ENCODE measurements at places on chromosomes 7 and 10. TPM values are rescaled to one million over a fixed set of nuclear protein-coding genes. Genes with fewer than 3 reads are reported as not detected.
A peak's percentile ranks its signal among the peaks of the same experiment; 100 is the strongest.

GRCh38 chr10:77547307-77548050 is 90.1 kb downstream of the KCNMA1 start:
- DNase-seq, result no peak

DNA sequence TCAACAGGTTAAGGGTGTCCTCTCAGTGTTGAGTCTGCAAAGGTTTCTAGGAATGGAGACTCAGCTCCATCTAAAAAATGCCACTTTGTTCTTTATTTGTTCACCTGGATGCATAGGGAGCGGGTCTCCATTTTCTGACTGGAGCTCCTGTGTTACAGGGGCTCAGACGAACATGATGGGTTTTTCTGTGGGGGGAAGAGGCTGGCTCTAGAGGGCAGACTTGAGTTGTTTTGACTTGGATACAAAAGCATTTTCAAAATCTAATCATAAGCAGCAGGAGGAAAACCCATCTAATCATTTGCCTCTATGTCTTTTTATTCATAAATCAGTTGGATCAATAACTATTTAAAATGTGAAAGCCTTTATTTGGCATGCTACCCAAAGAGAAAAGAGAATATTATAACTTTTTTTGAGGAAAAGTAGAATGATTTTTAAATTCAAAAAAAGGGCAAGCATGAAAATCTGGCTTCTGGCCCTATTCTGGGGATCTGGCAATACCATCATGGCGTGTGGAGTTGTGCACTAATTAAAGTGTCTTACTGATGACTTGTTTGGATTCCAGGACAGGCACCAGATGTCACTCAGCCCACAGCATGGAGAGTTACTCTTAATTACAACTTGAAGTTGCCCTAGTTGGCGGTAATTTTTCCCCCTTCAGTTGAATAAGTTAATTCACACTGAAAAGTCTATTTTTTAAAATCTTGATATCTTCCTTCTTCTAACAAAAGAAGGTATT is 594.9 kb downstream of the REEP3 start:
- no peak for DNase-seq

- no peak for DNase-seq
These were observed 307.2 kb downstream of the TCERG1L start for GRCh38 chr10:131004276-131004675.

GRCh38 chr7:75058406-75058805 is 15.2 kb downstream of the RCC1L start:
- no peak for DNase-seq

DNA sequence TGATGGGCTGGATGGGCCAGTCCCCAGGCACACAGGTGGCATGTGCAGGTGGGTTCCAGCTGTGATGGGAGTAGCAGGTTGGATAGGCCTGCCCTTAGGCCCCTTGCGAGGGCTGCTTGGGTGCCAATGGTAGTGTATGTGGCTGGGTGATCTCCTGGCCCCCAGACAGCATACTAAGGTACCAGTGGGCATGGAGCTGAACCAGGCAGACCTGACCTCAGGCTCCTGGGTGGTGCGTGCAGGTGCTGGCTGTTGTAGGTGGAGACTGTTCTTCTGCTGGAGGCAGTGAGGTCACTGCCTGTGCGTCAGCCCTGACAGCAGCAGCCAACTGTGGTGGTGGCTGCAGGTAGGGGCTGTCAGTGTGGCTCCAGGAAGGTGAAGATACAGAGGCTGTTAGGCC is 384.7 kb downstream of the ANKRD7 start:
- no peak for DNase-seq

DNA sequence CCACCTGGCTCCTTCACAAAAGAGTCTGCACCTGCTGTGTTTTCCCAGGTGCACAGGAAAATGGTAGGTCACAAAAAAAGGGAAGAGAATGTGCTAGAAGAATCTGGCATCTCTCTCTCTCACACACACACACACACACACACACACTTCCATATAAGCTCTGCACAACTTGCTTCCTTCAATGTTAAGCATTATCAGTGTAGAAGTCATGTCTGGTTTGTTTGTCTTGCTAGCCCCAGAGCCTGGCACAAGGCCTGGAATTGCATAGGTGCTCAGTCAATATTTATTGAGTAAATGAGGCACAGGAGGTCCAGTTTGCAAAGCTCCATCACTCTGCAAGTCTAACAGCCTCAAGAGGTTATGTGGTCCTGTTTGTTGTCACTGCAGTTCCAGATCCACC is 867.3 kb upstream of the AUTS2 start:
- no peak for DNase-seq

DNA sequence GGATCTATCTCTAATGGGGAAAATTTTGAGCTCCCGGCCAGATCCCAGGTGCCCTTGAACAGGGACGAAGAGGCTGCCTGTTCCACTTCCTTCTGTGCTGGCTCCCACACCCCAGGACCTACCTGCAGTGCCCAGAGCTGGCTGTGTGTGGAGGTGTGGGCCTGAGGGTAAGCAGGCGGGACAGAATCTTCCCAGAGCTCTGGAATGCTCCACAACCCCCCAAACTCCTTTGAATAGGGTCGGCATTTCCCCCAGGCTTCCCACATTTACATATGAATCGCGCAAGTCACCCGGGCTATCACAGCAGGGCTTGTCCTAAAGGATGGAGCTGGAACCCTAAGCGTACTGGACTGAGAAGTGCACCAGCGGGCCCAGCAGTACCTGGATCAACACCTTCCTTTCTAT is 95.9 kb downstream of the DNMBP start:
- DNase-seq, result peak; percentile 75

GRCh38 chr10:690372-691161 is 1.1 kb upstream of the DIP2C start:
- DNase-seq, result no peak

DNA sequence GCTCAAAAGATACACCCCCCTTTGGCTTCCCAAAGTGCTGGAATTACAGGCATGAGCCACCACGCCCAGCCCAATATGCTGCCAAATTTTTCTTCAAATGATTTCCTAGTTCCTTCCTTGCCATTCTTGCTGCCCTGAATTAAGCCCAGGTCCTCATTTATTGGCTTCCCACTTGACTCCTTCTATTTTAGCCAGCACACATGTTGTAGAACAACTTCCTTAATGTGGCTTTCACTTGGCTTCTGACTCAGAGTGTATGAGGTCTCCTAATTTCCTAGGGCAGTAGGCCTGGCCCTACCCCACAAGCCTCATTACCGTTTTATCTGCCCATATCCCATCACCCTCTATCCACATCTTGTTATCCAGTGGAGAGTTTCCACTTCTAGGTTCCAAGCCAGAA is 21.8 kb upstream of the HIPK2 start:
- no peak for DNase-seq

DNA sequence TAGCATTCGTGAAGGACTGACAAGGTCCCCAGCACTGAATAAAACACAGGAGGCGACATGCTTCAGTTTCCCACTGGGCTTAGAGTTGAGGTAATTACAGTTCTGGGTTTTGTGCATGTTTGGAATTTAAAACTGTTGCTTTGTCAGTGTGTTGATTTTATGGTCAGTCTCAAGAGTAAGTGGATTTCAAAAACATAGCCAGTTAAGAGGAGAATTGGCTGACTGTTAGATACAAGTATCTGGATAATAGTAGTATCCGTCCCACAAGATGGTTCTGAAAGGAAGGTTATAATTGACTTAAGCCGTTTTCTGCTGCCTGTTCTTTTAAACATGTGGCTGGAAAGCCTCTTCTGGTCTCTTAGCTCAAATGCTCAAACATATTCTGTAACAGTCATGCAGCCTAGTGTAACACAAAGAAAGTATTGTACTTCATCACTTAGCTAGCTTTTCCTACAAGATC is 170.9 kb downstream of the POLR1F start:
- DNase-seq, result peak; percentile 4

DNA sequence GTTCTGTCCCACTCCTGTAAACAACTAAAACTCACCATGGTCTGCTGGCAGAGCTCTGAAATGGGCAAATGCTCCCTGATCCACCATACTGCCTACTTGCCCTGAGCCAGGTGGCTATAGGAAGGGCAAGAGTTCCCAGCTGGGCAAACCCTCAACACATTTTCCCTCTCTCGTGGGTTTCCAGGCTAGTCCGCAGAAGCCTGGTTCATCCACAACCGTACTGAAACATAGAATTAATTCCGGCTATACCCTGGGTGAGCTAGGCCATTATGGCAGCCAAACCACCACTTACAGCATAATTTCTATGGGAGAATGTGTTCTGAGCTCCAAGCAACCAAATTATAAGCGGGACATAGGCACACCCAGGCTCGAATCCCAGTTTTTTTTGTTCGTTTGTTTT is 20.1 kb upstream of the DDIT4 start:
- DNase-seq, result no peak

- DNase-seq, result no peak
These were observed 47.4 kb upstream of the GNAI1 start for GRCh38 chr7:80087051-80087770.

- DNase-seq, result no peak
These were observed 49.3 kb downstream of the EEPD1 start for GRCh38 chr7:36202398-36202797.

DNA sequence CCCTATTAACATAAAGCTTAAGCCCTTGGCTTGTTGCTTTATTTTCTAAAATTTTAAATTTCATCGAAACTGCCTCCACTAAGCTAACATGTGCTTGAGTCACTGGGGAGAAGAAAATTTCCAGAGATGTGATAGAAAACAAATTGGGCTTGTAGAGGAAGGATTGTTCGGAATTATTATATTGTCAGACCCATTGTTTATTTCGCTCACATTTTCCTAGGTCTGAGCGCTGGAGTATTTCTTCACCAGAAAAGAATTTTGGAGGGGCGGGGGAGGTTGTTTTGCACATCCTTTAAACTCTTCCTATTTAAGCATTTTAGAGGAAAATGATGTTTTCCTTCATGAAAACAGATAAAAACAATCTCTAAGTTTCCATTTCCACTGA is 29.1 kb downstream of the CELF2 start:
- no peak for DNase-seq

DNA sequence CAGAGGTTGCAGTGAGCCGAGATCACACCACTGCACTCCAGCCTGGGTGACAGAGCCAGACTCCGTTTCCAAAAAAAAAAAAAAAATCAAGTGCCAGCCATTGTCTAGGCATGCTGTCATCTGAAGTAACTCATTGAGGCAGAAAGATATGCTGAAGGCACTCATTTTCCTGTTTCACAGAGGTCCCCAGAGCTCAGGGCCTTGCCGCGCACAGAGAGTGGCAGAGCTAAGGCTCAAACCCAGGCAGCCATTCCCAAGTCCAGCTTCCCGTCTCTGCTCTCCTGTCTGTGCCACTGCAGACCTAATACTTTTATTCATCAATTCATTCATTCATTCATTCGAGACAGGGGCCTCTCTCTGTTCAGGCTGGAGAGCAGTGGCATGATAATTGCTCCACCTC is 3.5 kb downstream of the GRIFIN start:
- DNase-seq, result no peak

GRCh38 chr10:93762979-93763391 is 5.2 kb downstream of the LGI1 start:
- no peak for DNase-seq

DNA sequence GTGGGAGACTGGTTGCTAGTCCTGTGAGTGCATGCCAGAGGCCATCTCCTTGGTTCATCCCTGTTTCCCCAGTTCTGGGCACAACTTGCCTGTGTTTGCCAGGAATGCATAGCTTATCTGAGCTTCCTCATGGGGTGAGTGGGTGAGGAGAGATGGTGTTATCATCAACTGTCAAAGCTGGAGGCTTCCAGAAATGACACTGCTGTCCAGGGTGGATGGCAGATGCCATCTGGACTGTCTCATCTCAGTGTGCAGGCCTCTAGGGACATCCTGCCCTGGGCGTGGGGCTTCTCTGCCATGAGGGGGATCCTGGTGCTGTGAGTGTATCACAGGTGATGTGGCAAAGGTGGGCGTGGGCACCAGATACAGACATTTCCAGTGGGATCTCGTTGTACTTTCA is 328.6 kb downstream of the DPP6 start:
- DNase-seq, result no peak

GRCh38 chr10:101666083-101666482 is 28.9 kb downstream of the FBXW4 start:
- peak; percentile 77 for DNase-seq

- DNase-seq, result no peak
These were observed 233.4 kb upstream of the FZD1 start for GRCh38 chr7:91030680-91031380.

DNA sequence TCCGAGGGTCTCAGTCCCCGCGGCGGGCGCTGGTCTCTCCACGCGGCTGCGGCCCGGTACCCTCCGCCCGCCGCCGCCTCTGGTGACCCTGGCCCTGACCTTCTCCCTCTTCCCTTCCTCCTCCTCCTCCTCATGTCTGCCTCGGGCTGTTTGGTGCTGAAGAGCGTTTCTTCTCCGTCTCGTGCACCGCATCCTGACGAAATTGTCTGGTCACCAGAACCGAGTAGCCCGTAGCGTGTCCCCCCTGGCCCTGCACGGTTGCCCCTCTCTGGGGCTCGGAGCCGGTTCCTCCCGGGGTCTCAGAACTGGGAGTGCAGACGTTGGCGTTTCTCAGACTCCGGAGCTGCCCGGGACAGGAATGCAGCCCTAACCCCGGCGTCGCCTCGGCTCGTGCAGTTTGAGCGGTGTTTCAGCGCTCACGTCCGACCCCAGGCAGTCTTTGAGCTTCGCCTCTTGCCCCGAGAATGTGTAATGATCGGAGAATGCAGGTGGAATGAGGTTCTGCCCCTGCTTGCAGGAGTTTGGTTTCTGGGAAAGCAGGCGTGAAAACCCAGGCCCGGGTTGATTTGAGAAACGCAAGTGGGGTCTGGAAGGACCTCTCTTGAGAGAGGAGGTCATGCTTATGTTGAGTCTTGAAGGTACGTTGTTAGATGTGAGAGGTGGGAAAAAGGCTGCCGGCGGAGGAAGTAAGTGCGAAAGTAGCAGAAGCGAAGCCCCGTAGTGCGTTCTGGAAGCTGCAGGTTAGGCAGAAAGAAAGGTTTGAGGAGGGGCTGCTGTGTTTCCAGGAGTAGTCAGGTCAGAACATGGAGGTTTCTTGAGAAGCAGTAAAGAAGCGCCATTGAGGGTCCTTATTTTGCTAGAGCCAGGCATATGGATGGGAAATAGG is 743 bp downstream of the RBM17 start:
- no peak for DNase-seq

- peak; percentile 37 for DNase-seq
These were observed 35.2 kb downstream of the GBF1 start for GRCh38 chr10:102280397-102281101.

The DGKI gene
- polyA plus RNA-seq, result 1.6 TPM

The SEMA3A gene
- polyA plus RNA-seq, result 14.5 TPM

The PDZD7 gene
- polyA plus RNA-seq, result 3.3 TPM

The PPP1R17 gene
- polyA plus RNA-seq, result not detected

The PGAM2 gene
- polyA plus RNA-seq, result 1.1 TPM

The PTPRZ1 gene
- polyA plus RNA-seq, result 3.5 TPM

The FOXI2 gene
- polyA plus RNA-seq, result 1.2 TPM

The MAT1A gene
- 1.2 TPM for polyA plus RNA-seq

The PAX4 gene
- polyA plus RNA-seq, result not detected

The SERPINE1 gene
- polyA plus RNA-seq, result 1.1 TPM

The TLL2 gene
- 0.78 TPM for polyA plus RNA-seq
